ENCODE measurements at places on chromosomes 11 and 22.

DNA sequence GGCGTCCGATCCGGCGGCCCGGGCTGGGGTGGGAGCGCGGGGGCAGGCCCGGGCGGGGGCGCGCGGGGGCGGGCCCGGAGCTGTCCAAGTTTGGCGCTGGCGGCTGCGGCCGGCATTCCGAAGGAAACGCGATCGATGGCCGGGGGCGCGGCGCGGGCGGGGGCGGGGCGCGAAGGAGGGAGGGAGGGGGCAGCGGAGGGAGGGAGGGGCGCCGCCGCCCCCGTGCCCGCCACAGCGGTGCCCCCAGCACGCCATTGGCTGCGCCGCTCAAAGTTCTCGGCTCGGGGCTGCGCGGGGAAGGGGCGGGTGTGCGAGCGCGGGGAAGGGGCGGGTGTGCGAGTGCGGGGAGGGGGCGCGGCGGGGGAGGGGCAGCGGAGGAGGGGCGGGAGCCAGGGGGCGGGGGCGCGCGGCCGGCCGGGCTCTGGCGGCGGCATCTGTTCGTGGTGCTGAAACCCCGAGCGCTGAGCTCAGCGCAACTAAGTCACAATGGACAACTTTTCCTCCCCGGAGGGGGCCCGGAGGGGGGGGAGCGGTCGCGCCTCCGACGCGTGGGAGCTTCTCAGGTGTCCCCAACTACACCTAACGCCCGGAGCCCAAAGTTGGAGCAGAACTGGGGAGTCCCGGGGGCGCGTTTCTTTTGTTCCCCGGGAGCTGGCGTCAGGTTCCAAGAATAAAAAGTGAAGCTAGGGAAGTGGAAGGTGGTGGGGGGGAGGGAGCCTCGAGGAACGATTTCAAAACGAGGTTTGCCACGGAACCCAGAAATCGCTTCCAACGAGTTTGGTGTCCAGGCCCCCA, 2.2 kb downstream of the PHF21B start:
- DNase-seq, result no peak

- no peak for DNase-seq
These were observed 49.6 kb upstream of the ALKBH3 start for GRCh38 chr11:43830928-43831440.

GRCh38 chr11:59012398-59013265, 73.3 kb downstream of the GLYATL1 start:
- DNase-seq, result no peak

DNA sequence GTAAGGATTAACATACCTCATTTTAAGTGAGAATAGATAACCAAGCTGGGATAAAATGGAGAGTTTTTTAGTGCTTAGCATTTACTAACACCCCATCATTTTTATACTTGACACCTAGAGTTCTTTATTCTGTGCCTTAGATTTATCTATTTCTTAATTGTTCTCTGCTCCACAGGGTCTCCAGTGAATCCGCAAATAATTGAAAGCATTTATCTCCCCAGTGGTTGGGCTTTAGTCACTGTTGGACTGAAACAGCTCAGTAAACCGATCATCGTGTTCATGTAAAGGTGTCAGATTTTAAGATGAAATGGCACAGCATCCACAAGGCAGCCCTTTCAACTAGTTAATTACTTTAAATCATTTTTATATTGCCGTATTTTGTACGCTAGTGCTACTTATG, 17.8 kb upstream of the GRIA4 start:
- no peak for DNase-seq
